ENCODE measurements at places on chromosomes 11 and 22.

DNA sequence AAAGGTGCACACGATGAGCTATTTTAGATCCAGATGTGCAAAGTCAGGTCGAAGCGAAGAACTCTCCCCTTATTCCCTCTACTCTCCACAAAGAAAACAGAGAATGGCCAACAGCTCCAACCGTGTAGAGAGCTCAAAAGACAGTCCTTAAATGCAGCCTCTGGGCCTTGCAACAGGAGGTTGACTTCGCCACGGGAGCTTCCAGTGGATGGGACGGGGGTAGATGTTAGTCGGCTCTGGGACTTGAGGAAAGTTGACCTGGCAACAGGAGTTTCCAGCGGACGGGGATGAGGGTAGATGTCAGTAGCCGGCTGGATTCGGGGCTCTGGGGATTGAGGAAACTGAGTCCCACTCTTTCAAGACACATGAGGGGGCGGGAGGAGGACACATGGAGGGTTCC lies 450.4 kb downstream of the BRD1 start:
- no peak for DNase-seq

- peak; percentile 84 for DNase-seq
These were observed at the start of gene PICK1 for GRCh38 chr22:38056969-38057891. TSS of gene PICK1 (plus strand) at chr22:38057404. CDS start at chr22:38057810, 406 bp downstream.

- no peak for DNase-seq
These were observed 18.6 kb upstream of the CD5 start for GRCh38 chr11:61083601-61084147.

DNA sequence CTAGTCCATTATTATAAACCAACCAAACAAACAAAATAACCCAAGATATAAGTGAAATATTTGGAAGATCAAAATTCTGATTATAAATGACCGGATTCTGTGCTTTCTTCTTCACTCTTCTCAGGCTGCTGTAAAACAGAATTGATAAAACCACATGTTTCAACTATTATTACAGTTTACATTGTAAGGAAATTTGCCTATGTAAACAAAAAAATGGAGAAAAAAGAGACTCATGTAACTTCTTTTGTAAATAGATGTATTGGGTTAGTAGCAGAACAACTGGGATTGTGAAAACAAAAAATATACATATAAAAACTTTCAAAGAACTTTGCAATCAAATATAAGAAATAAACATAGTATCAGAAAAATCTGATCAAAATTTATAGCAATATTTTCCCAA lies 295.2 kb upstream of the CCDC179 start:
- DNase-seq: no peak

DNA sequence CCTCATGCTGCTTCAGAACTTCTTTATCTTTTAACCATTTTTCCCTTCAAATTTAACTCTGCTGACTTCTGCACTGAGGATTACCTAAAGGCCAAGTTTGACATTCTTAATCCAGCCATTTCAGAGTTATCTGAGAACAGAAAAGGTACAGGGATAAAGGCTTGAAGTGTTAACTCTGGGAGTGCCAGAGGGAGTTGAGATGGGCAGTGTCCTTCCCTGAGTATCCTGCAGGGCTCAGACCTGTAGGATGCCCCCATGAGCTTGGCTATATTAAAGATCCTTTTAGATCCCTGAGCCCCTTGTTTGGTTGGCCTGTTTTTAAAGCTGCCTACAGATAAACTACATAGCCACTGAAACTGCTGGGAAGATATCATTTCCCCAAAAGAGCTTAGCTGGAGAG lies 268.4 kb upstream of the KIRREL3 start:
- DNase-seq: no peak

GRCh38 chr11:81907996-81908395 lies 825.7 kb downstream of the FAM181B start:
- no peak for DNase-seq

- no peak for DNase-seq
These were observed 29.8 kb downstream of the TEAD1 start for GRCh38 chr11:12704049-12704448.

- no peak for DNase-seq
These were observed 279.4 kb upstream of the PDGFD start for GRCh38 chr11:104443387-104443786.

DNA sequence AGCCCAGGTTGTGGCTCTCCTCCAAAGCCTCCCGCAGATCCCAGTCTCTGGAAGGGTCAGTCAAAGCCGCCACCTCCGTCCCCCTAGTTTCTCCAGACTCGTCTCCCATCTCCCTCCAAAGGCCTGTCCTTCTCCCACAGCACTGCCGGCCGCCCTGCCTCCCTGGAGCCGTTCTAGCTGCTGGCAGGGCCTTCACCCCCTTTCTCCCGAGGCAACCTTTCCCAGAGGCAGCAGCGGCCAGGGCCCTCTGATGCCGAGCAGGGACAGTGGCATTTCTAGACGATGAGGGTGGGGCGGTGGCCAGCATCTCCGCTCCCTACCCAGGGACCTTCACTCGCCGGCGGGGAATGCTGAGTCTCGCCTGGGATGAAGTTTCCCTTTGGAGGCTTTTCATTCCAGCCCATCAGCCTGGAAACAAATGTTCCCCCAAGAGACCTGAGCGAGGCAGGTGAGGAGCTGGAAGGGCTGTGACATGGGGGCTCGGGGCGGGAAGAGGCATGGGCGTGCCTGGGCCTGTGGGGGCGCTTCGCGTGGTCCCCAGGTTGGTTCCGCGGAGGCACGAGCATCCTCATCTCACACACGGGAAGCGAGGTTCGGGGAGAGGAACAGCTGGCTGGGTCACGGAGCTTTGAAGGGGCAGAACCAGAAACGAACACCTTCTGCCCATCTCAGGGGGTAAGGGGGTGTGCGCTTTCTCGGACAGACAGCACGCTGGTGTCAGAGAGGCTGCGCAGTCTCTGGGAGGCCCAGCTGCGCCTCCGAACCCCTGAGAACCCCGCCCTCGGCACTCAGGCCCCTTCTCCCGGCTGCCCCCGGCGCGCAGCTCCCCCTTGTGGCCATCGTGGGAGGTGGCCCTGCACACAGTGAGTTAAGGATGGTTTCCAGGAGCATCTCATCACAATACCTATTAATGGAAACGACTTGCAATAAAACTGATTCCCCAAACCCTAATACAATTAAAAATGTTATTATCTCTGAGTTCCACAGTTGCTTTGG lies 18.1 kb upstream of the KLHL35 start:
- no peak for DNase-seq

- no peak for DNase-seq
These were observed 31.9 kb upstream of the TTLL12 start for GRCh38 chr22:43218786-43219185.

- DNase-seq: peak; percentile 81
These were observed 33.8 kb downstream of the OR2AG2 start for GRCh38 chr11:6737872-6738466.

- no peak for DNase-seq
These were observed 5.3 kb upstream of the GALR3 start for GRCh38 chr22:37817705-37818408.

GRCh38 chr11:116481126-116481675 lies 291.6 kb downstream of the BUD13 start:
- no peak for DNase-seq

DNA sequence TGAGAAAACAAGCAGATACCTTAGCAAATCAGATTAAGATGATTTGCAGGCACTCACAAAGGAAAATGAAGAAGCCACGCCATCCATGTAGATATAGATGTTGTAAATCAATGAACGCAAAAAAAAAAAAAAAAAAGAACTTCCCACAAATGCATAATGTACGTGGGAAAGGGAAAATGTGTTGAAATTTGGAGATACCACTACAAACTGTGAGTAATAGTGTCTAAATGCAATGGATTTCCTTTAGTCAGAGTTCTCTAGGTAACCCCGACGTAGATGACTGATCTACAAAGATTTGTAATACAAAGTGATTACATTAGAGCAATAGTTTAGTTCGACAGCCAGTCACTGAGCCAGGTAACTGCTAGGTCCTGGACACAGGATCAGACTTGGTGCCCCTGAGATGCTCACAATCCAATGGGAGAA lies 783 bp upstream of the ANKRD54 start:
- DNase-seq: no peak

DNA sequence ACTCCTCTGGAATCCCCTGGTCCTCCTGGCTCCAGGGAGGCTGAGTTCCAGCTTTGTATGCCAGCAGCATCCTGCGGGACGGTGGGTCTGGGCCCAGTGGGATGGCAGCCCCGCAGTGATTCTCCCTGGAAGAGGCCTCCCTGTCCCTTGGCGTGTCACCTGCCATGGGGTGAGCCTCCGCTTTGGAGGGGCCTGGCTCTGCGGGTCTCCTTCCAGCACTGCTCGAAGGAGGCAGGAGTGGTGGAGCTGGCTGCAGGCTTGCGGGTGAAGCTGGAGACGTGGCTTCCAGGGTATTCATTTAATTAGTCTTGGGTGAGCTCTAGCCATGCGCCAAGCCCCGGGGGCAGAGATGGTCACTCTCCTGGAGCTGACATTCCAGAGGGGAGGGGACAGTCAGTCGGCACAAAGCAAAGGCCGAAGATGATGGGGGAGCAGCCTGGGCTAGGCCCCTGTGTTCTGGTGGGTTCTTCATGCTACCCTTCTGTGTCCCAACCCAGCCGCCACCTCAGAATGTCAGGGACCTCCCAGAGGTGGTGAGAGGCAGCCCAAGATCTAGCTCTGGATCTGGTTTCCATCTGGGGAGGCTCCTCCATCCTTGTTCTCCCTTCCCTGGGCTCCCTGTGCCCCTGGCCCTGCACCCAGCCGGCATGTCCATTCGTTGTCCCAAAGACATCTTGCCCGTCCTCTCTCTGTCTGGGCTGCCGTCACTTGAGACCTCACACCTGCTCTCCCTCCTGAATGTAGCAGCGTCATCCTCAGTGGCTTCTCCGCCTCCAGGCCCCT lies 1332.5 kb downstream of the BRD1 start:
- no peak for DNase-seq

- no peak for DNase-seq
These were observed 543.7 kb upstream of the RAG2 start for GRCh38 chr11:37141707-37142106.

GRCh38 chr11:38019072-38019775 lies 1421.2 kb upstream of the RAG2 start:
- DNase-seq: no peak

- no peak for DNase-seq
These were observed 42.3 kb downstream of the SYTL2 start for GRCh38 chr11:85768473-85769146.

DNA sequence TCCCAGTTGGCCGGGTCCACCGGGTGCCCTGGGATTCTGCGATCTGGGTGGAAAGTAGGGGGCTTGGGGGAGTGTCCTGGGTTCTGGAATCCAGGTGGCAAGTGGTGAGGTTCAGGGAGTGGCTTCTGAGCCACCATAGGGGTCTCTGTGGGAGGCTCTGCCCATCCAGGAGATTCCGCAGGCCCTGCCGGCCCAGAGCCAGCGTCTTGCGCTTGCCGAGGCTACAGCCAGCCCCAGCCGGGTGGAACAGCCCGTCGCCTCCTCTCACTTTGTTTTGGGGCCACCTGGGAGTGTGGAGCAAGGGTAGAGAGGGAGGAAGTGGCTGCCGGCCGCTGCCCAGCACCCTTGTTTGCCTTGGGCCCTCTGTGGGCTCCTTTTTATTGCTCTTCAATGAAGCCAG lies 60.6 kb upstream of the PPP6R3 start:
- DNase-seq: no peak

- peak; percentile 30 for DNase-seq
These were observed 14.8 kb downstream of the CD6 start for GRCh38 chr11:60985991-60986915.

DNA sequence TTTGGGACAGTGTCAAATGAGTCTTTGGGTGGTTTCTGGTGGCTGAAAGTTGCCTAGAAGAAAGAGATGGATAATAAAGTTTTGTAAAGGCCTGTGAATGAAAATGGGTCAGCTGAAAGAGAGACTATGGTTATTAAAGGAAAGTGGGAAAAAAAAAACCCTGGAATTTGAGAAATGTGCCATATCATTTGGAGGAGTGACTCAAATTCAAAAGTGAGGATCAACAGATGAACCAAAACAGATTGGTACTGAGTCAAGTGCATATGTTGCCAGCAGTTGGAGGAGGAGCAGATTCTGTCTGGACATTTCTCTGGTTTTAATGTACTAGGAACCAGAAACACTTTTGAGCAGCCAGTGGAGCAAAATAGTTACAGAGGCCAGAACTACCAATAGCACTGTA lies 339.8 kb downstream of the KCNA4 start:
- DNase-seq: no peak

GRCh38 chr11:28529046-28529445 lies 420.9 kb downstream of the METTL15 start:
- no peak for DNase-seq

- DNase-seq: peak; percentile 70
These were observed 31.3 kb downstream of the CTNND1 start for GRCh38 chr11:57792870-57793269.

DNA sequence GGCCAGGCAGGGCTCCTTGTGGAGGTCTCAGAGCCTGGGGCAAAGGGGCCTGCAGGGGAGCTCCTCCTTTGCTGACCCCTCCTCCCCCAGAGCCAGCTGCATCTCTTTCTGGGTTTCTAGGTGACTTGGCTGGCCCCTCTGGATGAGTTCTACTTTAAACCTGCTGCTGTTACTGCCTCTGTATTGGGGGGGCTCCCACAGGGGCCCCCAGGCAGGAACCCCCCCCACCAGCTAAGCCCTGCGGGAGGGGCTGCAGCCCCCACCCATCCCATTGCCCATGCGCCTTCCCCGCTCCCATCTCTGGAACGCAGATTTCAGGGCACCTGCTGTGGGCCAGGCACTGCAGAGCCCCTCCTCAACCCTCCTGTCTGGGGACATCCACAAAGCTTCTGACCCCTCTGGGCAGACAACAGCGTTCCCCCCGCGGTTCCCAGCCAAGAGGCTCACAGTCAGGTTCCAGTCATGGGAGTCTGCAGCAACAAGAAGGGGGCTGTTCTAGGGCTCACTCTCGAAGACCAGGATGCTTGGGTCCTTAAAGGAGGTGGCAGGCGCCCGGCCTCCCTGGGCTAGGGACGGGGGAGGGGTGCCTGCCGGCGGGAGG lies 815 bp upstream of the PLCB3 start:
- DNase-seq: no peak

DNA sequence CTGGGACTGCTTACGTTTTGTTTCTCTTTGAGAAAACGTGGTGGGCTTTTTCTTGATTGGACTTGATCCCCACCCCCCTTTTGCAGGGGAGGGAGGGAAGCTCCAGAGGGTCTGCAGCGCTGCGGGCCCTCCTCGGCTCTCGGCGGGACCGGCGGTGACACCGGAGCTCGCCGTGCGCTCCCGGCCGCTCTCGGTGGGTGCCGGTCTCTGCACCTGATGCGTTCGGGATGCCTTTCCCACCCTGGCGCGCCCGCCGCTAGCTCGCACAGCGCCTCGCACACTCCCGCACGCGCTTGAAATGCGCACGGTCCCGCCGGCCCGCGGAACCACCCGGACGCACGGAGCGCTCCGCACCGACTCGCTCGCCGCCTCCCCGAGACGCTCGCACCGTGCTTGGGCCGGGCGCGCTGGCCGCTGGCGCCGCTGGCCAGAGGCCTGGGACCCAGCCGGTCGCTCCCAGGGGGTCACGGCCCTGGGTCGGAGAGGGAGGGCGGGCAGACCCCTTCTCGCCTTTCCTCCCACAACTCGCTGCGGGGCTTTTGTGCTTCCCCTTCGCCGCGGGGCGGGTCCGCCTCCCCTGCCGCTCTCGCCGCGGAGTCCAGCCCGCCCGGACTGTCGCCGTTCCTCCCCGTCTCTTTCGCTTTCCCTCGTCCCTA lies 1.0 kb downstream of the ZBTB16 start:
- peak; percentile 48 for DNase-seq
